ENCODE measurements at places on chromosomes 16 and 17.

GRCh38 chr17:81534157-81535006, 6.2 kb downstream of the FSCN2 start:
- DNase-seq, result no peak

DNA sequence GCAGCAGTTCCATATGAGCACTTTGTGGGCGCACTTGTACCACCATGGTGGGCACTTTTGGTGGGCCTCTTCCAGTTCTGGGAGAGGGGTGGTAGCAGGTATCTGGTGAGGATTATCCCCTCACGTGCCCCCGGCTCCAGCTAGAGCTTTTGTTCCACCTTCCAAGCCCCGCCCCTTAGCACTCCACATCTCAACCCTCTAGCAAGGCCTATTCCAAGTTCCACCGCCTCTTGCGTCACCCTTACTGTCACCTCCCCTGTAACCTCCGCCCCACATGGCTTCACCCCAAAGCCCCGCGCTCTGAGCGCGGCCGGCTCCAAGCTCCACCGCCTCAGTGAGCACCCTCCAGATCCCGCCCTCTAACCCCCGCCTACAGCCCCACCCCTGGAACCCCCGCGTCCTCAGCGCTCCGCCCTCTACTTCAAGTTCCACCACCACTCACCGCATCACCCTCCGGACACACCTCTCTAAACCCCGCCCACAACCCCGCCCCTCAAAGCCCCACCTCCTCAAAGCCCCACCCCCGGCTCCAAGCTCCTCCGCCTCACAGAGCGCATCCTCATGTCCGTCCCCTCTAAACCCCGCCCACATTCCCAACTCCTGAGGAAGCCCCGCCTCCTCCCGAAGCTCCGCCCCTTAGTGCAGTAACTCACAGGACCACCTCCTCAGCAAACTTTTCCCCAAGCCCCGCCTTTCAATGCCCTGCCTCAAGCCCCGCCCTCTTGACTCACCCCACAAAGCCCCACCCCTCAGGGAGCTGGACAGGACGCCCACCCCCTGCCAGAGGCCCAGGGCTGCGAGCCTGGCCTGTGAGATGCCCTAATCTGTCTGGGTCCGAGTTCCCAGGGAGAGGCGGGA, 11.1 kb downstream of the SCN4A start:
- DNase-seq, result no peak

DNA sequence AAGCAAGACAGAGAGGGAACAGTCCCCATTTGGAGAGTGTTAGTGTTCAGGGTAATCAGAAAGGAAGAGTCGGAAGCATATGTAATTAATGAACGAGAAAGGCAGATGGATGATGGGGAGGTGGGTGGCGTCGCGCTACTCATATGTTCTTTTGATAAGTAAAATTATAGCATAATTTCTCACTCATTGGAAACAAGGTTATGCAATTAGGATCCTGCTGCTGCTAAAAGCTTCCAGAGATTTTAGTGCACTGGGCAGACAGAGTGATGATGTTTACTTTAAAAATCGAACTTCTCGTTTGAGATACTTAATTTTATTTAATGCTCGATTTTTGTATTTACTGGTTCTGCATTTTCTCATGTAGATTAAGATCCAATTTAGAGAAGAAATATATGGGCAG, 96.2 kb downstream of the PRKCA start:
- no peak for DNase-seq

GRCh38 chr16:66538910-66539309, 11.0 kb downstream of the TK2 start:
- DNase-seq, result no peak

GRCh38 chr16:51813609-51814008, 662.5 kb upstream of the SALL1 start:
- no peak for DNase-seq

- no peak for DNase-seq
Measured at GRCh38 chr17:53191878-53192277, 630.8 kb upstream of the KIF2B start.

GRCh38 chr17:77303620-77304019, 162.9 kb downstream of the SEC14L1 start:
- no peak for DNase-seq

DNA sequence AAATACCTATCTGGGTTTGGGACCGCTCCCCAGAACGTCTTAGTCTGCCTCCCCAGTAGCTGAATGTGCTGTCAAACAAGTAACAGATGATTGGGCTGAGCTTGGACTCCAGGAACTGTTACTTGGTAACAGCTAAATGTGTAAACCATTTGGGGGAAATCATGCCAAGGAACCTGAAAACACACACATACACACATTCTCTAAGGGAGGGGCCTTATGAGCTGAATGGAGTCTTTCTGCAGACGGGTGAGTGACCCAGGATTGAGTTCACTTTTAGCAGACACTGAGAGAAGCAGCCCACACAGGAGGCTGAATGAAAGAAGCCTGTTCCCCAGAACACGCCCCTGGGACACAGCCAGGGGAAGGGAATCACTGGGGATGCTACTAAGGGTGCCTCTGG, 1.6 kb downstream of the ACLY start:
- no peak for DNase-seq

- DNase-seq, result no peak
Measured at GRCh38 chr16:19294156-19294649, 8.7 kb downstream of the CLEC19A start.

- DNase-seq, result no peak
Measured at GRCh38 chr16:78368121-78369102, 269.0 kb downstream of the WWOX start.

DNA sequence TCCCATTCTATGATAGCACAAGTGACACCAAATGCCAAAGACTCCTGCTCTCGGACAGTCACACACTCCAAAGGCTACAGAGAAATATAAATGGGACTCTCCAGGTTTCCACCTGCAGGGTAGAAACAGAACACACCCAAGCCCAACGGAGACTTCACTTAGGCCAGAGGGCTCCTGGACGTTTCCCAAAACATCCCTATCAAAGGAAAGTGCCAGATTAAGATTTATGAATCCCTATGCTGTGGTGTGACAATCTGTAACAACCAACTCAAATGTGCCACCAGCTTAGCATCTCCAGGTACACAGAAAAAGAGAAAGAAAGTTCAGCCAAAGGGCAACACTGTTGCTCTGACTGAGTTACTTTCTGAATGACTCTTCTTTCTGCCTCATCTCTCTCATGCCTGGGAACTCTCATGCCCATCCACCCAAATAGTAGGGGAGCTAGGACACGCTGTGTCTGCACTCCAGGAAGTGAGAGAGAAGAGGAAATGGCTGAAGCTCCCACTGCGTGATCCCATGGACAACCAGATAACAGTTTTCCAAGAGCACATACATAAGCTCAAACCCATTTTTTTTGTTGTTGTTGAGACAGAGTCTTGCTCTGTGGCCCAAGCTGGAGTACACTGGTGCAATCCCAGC, 49.7 kb downstream of the SMG6 start:
- DNase-seq, result no peak

- DNase-seq, result no peak
Measured at GRCh38 chr17:35214631-35215273, 20.6 kb upstream of the SLC35G3 start.

GRCh38 chr17:74750327-74751069, 2.1 kb downstream of the NHERF1 start:
- no peak for DNase-seq

GRCh38 chr16:84594725-84595038, 23.2 kb downstream of the COTL1 start:
- no peak for DNase-seq

DNA sequence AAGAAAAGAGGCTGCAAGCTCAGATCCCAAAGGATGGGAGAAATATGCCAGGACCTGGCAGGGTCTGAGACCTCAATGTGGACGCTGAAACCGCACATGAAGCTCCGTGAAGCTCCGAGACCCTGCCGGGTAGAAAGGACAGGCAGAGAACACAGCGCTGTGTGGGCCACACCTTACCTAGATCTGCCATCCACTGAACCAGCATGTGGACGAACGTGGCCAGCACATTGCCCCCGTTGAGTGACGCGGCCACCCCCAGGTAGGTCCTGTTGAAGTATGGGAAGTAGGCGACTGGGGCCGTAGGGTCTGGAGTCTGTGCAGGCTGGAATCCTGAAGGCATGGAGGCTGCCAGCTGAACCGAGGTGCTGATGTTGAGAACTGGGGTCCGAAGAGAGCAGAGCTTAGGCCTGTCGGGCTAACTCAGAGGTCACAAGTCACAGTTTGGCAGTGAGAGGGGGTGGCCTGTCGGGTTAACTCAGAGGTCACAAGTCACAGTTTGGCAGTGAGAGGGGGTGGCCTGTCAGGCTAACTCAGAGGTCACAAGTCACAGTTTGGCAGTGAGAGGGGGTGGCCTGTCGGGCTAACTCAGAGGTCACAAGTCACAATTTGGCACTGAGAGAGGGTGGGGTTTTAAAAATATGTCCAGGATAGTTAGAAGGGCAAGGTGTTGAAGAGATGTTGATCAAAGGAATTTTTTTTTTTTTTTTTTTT, 6.1 kb upstream of the TRPV1 start:
- DNase-seq, result no peak

- DNase-seq, result no peak
Measured at GRCh38 chr16:77273-77806, 685 bp upstream of the MPG start.

GRCh38 chr17:18004884-18005305, 32.2 kb downstream of the DRC3 start:
- DNase-seq, result peak; percentile 41

- no peak for DNase-seq
Measured at GRCh38 chr17:72891627-72892026, 200.9 kb downstream of the SLC39A11 start.

GRCh38 chr16:72740347-72740746, 307.6 kb downstream of the ZFHX3 start:
- DNase-seq, result no peak

- no peak for DNase-seq
Measured at GRCh38 chr17:43019418-43019817, 2.8 kb downstream of the VAT1 start.

- DNase-seq, result no peak
Measured at GRCh38 chr17:75695830-75696271, 25.4 kb upstream of the ITGB4 start.

DNA sequence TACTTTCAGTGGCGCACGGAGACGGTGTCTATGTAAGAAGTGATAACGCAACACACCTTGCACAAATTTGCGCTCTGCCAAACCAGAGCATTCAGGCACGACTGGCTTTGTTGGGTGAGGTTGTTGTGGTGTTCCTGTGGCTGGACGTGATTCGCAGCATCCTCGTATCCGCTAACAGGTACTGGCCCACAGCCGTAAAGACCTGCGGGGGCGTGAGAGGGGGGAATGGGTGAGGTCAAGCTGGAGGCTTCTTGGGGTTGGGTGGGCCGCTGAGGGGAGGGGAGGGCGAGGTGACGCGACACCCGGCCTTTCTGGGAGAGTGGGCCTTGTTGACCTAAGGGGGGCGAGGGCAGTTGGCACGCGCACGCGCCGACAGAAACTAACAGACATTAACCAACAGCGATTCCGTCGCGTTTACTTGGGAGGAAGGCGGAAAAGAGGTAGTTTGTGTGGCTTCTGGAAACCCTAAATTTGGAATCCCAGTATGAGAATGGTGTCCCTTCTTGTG, 510.9 kb downstream of the KCNJ18 start:
- DNase-seq, result no peak

DNA sequence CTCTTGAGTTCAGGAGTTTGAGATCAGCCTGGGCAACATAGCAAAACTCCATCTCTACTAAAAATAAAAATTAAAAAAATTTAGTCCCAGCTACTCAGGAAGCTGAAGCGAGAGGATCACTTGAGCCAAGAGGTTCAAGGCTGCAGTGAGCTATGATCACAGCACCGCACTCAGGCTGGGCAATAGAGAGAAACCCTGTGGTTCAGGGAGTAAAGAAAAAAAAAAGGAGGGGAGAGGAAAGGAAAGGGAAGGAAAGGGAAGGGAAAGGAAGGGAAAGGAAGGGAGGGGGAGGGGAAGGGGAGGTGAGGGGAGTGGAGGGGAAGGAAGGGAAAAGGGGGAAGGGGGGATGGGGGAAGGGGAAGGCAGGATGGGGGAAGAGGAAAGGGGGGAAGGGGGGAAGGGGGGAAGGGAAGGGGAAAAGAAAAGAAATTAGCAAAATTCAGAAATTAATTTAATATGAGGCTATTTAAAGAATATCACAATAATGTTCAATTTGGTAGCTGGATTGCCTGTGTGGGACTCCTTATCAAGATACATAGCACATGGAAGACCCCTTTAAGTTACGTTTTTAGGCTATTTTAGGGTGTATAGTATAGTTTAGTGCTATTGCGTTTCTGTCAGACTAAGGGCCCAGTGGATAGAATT, 424.3 kb downstream of the CDH8 start:
- no peak for DNase-seq

DNA sequence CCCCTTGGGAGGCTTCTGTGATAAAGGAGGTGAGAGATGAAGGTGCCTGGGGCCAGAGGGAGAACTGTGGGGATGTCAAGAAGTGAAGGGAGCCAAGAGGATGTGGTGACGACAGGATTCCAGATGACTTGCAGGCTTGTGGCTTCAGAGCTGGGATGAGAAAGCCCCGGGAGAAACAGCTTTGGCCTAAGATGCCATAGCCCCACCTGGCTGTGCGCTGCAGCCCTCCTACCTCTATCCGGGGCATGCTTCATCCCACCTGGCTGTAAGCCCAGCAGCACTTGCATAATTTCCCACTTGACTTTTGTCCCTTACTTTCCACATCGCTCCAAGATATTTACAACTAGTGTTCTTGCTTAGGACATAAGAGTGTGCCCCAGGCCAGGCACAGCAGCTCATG, 29.3 kb downstream of the GINS3 start:
- DNase-seq, result no peak

DNA sequence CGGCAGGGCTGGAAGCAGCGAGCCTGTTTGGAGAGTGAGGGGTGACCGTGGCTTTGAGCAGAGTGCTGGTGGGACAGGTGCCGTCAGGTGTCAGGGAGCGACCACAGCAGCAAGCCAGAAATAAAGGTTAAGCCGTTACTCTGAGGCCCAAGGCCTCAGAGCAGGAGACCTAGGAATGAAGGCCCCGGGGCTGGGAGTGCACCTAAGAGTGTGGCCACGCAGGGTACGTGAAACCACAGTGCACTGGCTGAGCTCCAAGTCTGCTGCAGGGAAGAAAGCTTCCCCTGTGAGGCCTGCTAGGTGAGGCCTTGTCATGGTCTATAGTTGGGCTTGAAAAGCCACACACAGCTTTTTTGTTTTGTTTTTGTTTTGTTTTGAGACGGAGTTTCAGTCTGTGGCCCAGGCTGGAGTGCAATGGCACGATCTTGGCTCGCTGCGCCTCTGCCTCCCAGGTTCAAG, 8.7 kb downstream of the CLUAP1 start:
- DNase-seq, result no peak

DNA sequence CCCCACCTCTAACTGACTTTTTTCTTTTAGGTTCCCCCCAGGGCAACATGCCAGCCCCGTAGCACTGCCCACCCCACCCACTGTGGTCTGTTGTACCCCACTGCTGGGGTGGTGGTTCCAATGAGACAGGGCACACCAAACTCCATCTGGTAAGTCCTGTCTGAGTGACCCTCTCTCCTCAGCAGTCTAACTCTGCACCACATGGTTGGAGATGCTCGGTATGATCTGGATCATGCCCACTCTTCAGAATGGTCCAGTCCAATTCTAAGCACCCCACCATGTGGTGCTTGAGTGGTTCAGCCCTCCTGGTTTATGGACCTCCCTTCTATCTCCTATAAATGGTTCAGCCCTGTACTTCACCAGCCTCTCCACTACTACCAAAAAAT, 5.9 kb downstream of the KDM6B start:
- no peak for DNase-seq

Data from right kidney (tissue), 9 donors.